ENCODE measurements at places on chromosomes 1 and 21. TPM values are rescaled to one million over a fixed set of nuclear protein-coding genes. Genes with fewer than 3 reads are reported as not detected.

TRABD2B gene
- total RNA-seq, result not detected

CRYAA gene
- not detected for total RNA-seq

CCDC27 gene
- not detected for total RNA-seq

C4BPA gene
- total RNA-seq, result not detected

TSPAN2 gene
- total RNA-seq, result 2.3 TPM

IKBKE gene
- total RNA-seq, result 72.7 TPM

AQP10 gene
- total RNA-seq, result not detected

LAMB3 gene
- total RNA-seq, result 2.5 TPM

BMP8B gene
- total RNA-seq, result 0.61 TPM

TFAP2E gene
- 0.68 TPM for total RNA-seq

KRTAP10-1 gene
- total RNA-seq, result not detected

KCNA3 gene
- 95.2 TPM for total RNA-seq

MCOLN2 gene
- total RNA-seq, result 60.6 TPM

AADACL4 gene
- total RNA-seq, result not detected

LRRC53 gene
- not detected for total RNA-seq

HNRNPR gene
- total RNA-seq, result 222 TPM

TMEM82 gene
- not detected for total RNA-seq

KCNH1 gene
- total RNA-seq, result not detected

ACTN2 gene
- total RNA-seq, result not detected

ZMYM1 gene
- total RNA-seq, result 14.5 TPM

TTC39A gene
- total RNA-seq, result not detected

SLC9C2 gene
- not detected for total RNA-seq

MAP1LC3C gene
- not detected for total RNA-seq

HOOK1 gene
- total RNA-seq, result 1.0 TPM

TRIM58 gene
- not detected for total RNA-seq

CD2 gene
- 444 TPM for total RNA-seq

INAVA gene
- 0.15 TPM for total RNA-seq

HTR6 gene
- not detected for total RNA-seq

All from activated CD8-positive, alpha-beta memory T cell treated with anti-CD3 and anti-CD28 coated beads, Interleukin-2, amount 10 ng/mL, durations not matched to agents 7 days and 5 days (primary cell).